ENCODE measurements at places on chromosomes 7 and 10. TPM values are rescaled to one million over a fixed set of nuclear protein-coding genes. Genes with fewer than 3 reads are reported as not detected.

PON1 gene
- not detected for total RNA-seq

MICALL2 gene
- total RNA-seq = 3.1 TPM

WEE2 gene
- total RNA-seq = not detected

PRSS1 gene
- total RNA-seq = not detected

GPR141 gene
- 1.0 TPM for total RNA-seq

SFTPA2 gene
- total RNA-seq = 0.52 TPM

MRLN gene
- 156 TPM for total RNA-seq

MSMB gene
- total RNA-seq = not detected

IDI2 gene
- not detected for total RNA-seq

ANKRD30A gene
- total RNA-seq = not detected

UCMA gene
- 1.6 TPM for total RNA-seq
